ENCODE measurements at places on chromosomes 6 and 20.
A peak's percentile ranks its signal among the peaks of the same experiment; 100 is the strongest.

DNA sequence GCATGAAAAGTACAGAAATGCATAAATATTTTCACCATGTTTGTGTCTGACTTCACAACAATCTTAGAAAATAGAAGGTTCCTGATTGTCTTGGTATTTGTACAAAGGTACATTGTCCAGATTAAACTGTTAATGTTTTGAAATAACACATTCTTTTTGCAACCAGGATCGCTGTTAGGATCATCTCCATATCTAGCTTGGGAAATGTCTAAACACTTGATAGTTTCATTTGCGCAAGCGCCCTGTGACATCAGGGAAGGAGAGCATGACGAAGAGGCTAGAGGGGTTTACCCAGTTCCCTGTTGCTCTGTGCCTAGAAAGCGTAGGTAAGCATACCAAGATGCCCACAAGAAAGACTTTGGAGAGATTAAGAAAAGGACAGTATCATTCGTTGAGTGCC lies 19.4 kb downstream of the ALDH8A1 start:
- no peak for DNase-seq

GRCh38 chr6:144193181-144193580 lies 42.9 kb downstream of the STX11 start:
- no peak for DNase-seq

DNA sequence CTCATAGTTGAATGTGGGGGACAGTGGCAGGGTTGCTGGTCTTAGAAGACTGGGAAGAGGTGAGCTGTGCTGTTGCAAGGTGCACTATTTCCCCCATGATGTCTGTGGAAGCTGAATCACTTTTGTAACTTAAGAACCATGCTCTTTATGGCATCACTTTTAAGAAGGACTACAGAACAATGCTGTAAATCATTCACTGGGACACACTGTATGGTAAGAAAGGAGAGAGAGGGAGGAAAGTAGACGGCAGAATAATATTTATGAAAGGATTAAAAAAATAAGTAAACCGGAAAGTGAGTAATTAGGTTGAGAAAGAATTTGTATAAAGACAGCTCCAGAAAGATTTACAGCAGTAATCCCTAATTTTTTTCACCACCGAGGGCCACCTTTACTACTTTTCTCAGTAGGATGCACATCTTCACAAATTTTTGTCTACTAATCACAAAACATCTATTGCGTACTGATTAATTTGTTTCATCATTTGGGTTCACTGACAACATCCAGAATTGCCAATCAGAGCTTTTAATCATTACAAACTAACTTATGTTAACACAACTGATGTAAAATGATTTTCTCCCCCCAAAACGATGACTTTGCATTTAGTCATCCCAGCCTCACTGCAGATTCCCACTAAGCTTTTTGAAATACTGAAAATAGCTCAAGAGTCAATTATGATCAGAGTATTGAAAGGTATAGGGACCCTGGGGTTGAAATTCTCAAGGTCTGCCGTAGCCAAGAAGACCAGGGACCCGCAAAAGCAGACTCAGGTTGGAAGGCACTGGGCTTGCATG lies 560.7 kb upstream of the NOX3 start:
- no peak for DNase-seq

DNA sequence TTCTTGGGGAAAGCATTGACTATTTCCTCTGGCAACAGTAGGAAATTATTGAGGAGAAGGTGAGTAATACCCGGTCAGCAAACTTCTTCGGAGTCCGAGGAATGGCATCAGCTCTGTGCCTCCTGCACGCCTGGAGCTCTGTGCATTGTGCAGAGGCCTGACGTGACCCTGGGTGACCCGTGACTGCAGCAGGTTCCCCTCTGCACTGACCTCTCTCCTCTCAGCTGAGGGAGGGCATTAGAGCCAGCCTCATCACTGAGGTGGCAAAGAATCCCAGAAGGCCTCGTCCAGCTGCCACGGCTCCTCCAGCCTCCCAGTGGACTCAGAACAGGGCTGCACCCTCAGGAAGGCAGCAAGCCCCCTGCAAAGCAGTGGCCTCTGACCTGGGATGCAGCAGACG lies 502.9 kb downstream of the CD83 start:
- DNase-seq, result no peak

- DNase-seq, result no peak
Observed at GRCh38 chr20:48709058-48709691, 118.6 kb downstream of the PREX1 start.

DNA sequence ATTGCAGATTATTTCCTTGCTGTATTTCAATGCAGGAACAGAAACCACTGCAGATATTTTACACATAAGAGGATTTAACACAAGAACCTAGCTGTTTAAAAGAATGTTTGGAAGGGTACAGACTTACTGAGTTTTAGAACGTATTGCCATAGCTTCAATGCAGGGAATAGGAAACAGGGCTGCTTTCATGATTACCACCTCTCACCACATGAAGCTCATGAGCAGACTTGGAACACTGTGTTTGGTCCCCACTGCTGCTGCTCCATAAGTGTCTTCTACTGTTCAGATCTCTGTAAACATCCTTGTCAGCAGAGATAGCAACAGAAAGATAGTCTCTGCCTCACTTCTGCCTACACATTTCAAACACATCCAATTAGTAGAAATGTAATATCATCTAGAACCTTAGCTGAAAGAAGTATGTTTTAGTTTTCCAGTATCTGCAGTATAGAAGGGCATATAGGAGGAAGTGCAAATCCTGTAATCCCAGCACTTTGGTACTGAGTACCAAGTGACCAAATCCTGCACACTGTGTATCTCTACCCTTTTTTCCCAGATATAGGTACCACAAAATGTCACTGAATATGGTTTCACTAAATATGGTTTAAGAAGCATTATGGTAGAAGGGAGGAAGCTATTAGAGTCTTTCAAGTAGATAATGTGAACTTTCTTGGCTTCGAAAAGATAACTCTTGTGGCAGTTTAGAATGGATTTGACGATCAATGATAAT lies 51.9 kb downstream of the STXBP5 start:
- no peak for DNase-seq

- DNase-seq, result no peak
Observed at GRCh38 chr6:4345543-4345942, 210.2 kb upstream of the ECI2 start.

GRCh38 chr6:21359926-21360325 lies 233.6 kb upstream of the SOX4 start:
- DNase-seq, result no peak

DNA sequence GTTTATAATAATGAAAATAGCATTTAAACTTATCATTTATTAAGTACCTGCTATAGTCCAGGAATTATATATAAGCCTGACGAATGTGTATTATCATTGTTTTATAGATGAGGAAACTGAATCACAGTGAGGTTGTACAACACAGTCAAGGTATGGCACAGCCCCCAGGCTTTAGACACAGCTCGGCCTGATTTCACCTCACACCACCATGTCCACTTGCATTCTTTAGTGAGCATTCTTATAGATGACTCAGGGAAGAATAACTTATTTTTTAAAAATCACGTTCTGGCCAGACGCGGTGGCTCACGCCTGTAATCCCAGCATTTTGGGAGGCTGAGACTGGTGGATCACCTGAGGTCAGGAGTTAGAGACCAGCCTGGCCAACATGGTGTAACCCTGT lies 289.0 kb downstream of the SYNE1 start:
- no peak for DNase-seq

GRCh38 chr6:108760126-108761050 lies 87.8 kb upstream of the ARMC2 start:
- DNase-seq, result no peak

DNA sequence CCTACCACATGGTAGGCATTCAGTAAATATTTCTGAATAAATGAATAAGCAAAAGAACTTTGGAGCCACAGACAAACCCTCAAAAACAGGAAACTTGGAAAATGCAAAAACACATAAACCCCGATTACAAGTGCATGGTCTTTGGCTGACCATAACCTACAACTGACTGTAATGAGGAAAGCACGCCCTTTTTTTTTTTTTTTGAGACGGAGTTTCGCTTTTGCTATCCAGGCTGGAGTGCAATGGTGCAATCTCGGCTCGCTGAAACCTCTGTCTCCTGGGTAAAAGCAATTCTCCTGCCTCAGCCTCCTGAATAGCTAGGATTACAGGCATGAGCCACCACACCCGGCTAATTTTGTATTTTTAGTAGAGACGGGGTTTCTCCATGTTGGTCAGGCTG lies 11.9 kb upstream of the LATS1 start:
- DNase-seq, result no peak

- no peak for DNase-seq
Observed at GRCh38 chr6:150741633-150742200, 123.8 kb upstream of the MTHFD1L start.

DNA sequence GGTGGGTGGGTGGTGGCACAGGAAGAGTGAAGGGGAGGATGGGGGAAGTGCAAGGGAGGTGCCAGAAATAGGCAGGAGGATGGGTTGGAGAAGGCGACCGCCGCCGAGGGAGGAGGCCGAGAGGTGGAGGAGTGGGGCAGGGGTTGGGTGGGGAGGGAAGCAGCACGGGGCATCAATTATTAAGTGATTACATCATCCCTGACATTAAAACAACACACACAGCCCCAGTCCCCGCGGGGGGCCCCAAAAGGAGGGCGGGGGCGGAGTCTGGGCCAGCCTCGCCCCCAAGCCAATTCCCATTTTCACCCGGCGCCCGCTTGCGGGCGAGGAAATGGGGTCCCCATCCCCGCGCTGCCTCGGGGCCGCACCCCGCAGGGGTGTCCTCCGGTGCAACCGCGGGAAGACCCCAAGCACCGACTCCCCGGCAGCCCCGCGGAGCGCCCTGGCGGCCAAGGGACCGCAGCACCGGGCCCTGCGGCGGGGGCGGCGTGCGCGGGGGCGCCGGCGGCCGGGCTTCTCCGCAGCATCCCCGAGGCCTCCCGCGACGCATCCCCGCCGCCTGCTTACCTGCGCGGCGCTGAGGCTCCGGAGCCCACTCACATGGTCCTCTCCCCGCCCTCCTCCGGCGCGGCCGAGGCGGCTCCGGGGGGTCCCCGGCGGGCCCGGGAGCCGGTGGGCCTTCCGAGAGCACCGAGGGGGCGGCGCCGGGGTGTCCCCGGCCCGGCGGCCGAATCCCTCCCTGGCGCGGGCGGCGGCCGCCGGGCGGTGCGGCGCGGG lies 663 bp downstream of the FYN start:
- peak; percentile 62 for DNase-seq

- no peak for DNase-seq
Observed at GRCh38 chr6:109434456-109434855, 6.0 kb downstream of the PPIL6 start.

- DNase-seq, result no peak
Observed at GRCh38 chr6:23435126-23435525, 690.9 kb upstream of the NRSN1 start.

- no peak for DNase-seq
Observed at GRCh38 chr20:11267131-11267761, 593.4 kb upstream of the JAG1 start.

DNA sequence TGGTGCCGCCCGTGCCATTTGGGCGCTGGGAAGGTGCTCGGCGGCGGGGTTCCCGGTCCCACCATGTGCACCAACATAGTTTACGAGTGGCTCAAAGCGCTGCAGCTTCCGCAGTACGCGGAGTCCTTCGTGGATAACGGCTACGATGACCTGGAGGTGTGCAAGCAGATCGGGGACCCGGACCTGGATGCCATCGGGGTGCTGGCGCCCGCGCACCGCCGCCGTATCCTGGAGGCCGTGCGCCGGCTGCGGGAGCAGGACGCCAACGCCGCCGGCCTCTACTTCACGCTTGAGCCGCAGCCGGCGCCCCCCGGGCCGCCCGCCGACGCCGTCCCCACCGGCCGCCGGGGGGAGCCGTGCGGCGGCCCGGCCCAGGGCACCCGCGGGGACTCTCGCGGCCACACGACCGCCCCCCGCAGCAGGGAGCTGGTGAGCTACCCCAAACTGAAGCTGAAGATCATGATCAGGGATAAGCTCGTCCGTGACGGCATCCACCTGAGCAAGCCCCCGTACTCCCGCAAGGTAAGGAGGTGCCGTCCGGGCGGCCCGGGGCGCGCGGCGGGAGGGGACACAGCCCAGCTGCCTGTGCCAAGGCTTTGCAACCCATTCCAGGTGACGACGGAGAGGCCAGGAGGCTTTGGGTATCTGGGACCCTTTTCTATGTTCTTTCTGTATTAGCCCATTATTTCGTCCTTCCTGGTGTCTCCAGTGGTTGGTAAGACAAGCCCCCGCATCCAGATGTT lies 547 bp downstream of the SAMD5 start:
- DNase-seq, result no peak

DNA sequence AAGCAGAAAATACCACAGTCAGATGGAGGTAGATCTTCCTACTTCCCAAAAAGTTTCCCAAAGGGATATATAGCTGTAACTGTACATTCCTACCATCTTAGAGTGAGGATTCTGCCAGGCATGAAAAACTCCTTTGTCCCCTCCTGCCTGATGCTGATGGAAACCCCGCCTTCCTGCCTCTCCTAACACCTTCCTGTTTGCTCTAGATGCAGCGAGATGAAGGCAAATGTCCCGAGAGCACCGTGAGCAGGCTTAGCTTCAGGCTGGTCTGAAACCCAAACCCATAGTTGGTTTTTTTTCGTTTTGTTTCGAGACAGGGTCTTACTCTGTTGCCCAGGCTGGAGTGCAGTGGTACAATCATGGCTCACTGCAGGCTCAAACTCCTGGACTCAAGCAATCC lies 55.6 kb downstream of the MYB start:
- DNase-seq, result peak; percentile 28

GRCh38 chr6:99344289-99344688 lies 5.2 kb downstream of the FAXC start:
- no peak for DNase-seq

DNA sequence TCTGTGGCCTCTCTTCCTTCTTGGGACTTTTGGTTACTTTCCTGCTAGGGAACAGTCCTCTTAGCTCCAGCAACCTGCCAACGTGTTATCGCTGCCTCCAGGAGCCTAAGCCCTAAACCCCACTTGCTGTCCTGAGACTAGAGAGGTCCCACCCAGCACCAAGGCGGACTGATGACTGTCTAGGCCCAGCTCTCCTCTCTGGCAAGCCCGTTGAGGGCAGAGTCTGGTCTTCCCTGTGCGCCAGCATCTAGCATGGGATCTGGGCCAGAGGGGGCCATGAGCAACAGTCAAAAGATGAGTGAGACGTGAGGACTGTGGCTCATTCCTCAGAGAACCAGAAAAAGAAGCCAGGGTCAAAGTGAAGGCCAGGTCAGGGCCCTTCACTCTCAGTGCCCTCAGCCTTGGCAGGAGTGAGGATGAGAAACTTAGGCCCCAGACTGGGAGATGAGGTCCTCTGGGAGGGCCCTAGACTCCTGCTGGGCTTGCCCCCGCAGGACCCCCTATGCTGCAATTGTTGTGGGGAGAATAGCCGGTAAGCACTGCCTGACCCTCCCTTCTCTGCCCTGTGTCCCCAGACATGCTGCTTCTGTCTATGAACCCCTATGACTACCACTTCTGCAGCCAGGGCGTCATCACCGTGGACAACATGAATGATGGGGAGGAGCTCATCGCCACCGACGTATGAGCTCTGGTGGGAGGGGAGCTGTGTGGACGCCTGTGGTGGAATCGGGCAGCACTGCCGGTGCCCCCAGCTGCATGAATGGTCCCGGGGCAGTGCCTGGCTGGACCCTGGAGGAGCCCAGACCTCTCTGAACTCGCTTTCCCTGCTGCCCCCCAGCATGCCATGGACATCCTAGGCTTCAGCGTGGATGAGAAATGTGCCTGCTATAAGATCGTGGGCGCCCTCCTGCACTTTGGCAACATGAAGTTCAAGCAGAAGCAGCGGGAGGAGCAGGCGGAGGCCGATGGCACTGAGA lies 30.9 kb downstream of the MYH7B start:
- no peak for DNase-seq
